ENCODE measurements at places on chromosomes 13 and 19. TPM values are rescaled to one million over a fixed set of nuclear protein-coding genes. Genes with fewer than 3 reads are reported as not detected.

DNA sequence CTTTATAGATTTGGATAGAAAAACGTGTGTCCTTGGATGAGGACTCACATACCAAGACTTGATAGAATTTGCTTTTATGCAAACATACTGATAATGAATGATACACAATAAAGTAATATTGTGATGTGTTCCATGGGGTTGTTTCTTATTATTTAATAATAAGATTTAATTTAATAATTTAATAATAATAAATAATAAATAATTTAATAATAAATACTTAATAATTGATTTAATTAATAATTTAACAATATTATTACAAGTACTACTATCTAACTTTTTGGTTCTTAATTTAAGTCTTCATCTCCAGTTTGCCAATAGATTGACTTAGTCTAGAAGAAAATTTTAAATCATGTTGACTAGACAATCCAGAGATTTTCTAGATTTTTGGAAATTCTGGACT is 909.2 kb upstream of the PCDH20 start:
- DNase-seq: no peak

DNA sequence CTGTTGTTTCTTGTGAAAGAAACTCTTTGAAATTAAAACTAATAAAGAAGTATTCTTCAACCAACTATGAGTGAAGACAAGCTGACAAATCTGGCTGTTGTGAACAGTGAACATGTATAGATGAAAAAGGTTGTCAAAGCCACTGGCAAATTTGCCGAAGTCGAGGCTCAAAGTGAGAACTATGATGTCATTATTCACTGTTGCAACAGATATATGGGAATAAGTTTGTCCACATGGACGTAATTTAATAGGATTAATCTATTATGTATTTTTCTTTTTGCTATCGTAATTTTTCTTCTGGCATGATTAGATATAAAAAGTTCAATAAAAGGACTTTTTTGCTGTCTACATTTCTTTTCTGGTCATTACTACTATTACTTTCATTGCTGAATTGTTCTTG is 223.2 kb upstream of the ZNF507 start:
- DNase-seq: no peak

The ACP5 gene
- 1.1 TPM for total RNA-seq

DNA sequence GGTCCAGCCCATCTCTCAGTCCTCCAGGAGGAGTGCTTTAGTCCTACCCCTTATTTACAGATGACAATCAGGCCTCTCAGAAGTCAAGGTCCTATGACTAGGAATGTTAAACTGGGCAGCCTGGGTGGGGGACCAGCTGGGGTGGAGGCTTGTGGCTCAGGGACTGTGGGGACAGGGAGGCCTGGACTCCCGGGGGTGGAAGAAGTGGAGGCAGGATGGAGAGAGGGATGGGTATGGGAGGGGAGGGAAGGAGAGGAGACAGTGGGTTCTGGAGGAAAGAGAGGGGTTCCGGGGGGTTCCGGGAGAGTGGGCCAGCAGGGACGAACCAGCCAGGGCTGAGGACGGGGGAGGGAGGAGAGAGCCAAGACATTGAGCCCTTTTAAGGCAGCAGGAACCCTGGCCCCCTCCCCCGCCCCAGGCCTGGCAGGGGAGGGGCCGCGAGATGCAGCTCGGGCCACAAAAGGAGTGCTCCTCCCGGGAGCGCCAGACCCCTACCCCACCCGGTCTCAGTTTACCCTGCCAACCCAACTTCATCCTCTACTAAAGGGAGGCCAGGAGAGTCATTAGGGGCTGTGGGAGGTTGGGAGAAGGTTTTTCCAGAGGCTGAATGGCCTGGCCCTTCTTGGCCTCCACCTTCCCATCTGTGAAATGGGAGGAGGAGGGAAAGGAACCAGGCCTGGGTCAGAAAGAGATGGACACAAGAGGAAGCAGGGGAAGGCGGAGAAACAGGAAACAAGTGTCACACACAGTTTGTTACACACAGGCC is 1.7 kb downstream of the DMPK start:
- DNase-seq: no peak

DNA sequence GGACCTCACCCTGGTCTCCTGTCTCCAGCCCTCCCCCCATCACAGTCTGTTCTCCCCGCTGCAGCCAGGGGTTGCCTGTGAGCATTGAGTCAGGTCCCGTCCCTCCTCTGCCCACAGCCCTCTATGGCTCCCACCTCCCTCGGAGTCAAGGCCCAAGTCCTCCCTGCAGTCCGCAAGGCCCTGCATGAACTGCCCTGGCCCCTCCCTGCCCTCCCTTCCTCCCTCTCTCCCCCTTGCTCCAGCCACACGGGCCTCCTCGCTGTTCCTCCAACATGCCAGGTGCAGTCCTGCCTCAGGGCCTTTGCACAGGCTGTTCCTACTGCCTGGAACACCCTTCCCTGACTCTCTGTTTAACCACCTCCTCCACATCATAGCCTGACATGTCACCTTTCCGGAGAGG is 2.8 kb downstream of the TINCR start:
- DNase-seq: no peak

- no peak for DNase-seq
Measured at GRCh38 chr19:44055870-44056269, 4.0 kb downstream of the ZNF223 start.

GRCh38 chr19:6273701-6274601 is 5.8 kb downstream of the MLLT1 start:
- DNase-seq: no peak

GRCh38 chr13:98482476-98483444 is 94.1 kb downstream of the STK24 start:
- DNase-seq: no peak

DNA sequence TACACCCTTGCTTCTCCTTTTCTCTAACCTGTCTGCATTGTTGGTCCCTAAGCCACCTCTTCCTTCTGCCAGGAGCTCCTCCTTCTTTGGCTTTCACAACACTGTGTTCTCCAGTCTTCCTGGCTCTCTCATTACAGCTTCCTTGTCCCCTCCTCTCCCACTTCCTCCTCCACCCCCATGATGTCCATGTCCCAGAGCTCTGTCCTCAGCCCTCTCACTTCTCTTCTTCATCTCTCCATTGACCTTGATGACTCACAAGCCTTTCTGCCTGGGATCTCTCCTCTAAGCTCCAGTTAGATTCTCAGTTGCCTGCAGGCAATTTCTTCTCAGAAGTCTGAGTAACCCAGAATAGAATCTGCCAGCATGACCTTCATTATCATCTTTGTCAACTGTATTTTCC is 100.3 kb upstream of the WASF3 start:
- DNase-seq: no peak

DNA sequence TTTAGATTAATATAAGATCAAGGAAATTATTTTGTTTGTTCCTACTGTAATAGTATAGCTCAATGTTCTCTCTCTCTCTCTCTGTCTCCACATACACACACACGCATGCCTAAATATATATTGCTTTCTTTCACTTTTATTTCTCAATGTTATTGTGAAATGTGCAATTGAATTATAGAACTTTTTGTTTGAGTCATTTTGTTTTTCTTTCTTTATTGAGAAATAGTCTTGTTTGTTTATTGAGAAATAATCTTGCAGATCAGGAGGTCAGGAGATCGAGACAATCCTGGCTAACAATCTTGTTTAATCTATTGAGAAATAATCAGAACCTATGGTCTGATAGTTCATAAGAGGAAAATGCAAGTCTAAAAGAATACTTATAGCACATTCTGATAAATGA is 1581.3 kb downstream of the EFNB2 start:
- DNase-seq: no peak

- DNase-seq: no peak
Measured at GRCh38 chr13:114044486-114044885, 70.6 kb upstream of the C13orf46 start.

DNA sequence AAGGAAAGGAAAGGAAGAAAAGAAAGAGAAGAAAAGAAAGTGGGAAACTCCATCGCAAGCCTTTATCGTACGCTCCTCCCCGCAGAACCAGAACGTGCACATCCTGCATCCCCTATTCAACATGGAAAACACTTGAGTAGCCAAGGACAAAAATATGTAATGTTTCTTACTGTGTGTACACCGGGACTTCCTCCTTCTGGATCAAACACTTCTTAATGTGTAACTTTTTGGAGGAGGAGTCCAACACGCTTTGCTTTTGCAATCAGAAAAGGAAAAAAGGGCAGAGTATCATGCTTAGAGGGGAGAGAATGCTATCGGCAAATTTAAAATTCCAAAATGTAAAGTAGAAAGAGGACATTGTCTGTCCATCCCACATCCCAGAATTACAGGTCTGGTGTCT is 7.8 kb upstream of the SHFL start:
- DNase-seq: no peak

GRCh38 chr19:50628551-50628950 is 11.1 kb downstream of the SYT3 start:
- no peak for DNase-seq

GRCh38 chr19:41792513-41793413 is 3.6 kb upstream of the CEACAM3 start:
- DNase-seq: no peak

GRCh38 chr19:39515551-39516191 is 732 bp downstream of the SELENOV start:
- no peak for DNase-seq

DNA sequence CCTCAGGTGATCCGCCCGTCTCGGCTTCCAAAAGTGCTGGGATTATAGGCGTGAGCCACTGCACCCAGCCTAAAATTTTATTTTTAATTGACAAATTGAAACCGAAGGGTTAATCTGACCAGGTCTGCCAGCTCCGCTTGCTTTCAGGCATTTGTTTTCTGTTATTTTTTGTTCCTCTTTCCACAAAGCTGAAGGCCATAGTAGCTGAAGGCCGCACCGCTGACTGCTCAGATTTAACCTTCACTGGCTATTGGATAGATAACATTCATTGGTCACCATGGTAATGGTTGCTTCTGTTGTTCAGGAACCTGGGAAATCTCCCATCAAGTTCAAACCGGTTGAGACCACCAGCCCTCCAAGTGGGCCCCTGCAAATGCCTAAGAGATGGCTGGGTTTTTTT is 124.5 kb upstream of the USP29 start:
- no peak for DNase-seq

GRCh38 chr13:102212729-102213128 is 189.1 kb downstream of the FGF14 start:
- DNase-seq: no peak

GRCh38 chr19:47153266-47153665 is 22.6 kb downstream of the SAE1 start:
- DNase-seq: no peak

- no peak for DNase-seq
Measured at GRCh38 chr13:111484141-111484925, 163.9 kb downstream of the TEX29 start.

DNA sequence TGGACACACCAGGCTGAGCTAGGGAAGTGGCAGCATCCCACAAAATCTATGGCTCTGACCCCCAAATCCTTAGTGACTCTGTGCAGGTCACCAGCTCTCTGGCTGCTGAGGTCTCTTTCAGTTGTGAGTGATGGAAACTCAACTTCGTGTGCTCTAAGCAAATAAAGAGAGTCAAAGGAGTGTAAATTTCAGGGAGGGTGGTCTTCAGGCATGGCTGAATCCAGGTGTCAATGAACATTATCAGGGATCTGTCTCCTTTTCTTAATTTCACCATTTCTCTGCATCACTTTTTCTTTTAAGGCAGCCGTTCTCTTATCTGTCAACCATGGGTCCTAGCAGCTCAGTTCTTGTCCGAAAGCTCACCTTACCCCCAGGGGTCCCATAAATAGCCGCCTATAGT is 6.2 kb downstream of the CYP4F12 start:
- no peak for DNase-seq

- DNase-seq: no peak
Measured at GRCh38 chr13:85417807-85418206, 381.4 kb downstream of the SLITRK6 start.

The CGB8 gene
- not detected for total RNA-seq

All from urinary bladder (tissue), 4 donors.